ENCODE measurements at places on chromosomes 1 and 21.

GRCh38 chr1:172637522-172637921 is 21.4 kb upstream of the FASLG start:
- no peak for DNase-seq

DNA sequence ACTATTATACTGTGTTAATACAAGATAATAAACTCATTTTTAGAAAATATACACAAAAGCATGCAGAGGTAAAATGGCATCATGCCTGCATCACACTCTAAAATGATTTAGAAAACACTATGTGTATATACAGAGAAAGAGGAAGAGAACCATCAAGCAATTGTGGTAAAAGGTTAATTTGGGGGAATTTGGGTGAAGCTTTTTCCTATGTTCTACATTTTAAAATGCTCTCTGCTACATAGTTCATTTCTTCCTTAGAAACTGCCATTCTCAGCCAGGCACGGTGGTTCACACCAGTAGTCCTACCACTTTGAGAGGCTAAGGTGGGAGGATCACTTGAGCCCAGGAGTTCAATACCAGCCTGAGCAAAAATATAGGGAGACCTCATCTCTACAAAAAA is 44.1 kb downstream of the GON4L start:
- no peak for DNase-seq

GRCh38 chr1:207862241-207862787 is 48.6 kb downstream of the CD34 start:
- no peak for DNase-seq

- no peak for DNase-seq
Observed at GRCh38 chr1:112722601-112723510, 7.7 kb upstream of the PPM1J start.

- DNase-seq: no peak
Observed at GRCh38 chr21:46301759-46302158, 15.6 kb downstream of the YBEY start.

- DNase-seq: peak; percentile 13
Observed at GRCh38 chr1:11320153-11320936, 47.3 kb downstream of the UBIAD1 start.

DNA sequence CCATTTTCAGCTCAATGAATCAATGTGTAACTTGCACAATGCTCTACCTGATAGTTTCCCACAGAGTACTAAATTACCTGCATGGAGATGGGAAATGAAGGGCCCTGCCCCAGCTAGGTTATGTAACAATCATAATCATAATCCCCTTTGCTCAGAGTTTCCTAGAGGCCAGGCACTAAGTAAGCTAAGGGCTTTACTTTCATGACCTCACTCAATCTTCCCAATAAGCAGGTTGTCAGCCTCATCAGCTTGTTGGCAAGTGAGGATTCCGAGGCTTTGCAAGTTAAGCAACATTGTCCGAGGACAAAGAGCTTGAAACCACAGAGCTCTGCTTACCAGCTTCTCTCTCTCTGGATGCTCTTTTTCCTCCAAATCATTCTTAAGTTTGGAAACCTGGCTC is 64.1 kb upstream of the NTPCR start:
- no peak for DNase-seq

DNA sequence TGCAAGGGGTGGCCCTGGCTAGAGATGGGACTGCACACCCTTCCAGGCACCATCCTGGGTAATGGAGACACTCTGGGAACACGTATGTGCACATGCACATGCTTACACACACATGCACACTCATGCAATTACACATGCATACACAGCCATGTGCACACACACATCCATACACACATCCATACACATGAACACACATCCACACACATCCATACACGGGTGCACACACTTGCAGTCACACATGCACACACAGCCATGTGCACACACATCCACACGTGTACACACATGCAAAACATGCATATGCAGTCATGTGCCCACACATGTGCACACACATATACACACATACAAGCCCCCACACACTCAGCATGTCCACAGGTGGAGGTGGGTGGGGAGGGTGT is 22.3 kb upstream of the POFUT2 start:
- no peak for DNase-seq

- no peak for DNase-seq
Observed at GRCh38 chr1:39385067-39385988, 106.1 kb upstream of the BMP8A start.

- no peak for DNase-seq
Observed at GRCh38 chr21:38349111-38349746, 92.4 kb downstream of the KCNJ15 start.

DNA sequence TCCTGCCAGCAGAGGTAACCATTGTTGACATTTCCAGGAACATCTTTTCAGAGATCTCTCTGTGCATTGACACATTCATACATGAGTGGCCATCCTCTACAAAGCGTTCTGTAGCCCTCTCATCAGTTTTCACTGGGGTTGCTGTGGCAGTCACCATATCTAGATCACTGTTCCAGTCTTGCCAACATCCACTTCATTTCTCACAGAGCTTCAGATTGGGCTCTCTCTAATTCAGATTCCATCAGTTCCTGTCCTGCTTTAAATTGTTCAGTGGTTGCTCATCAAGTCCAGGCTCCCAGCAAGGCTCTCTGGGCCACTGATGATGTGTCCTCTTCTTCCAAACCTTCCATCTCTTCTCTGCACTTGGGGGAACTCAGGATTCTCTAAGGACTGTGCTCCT is 173.7 kb downstream of the KCNJ6 start:
- no peak for DNase-seq
